ENCODE measurements at places on chromosomes 16 and 17.

- DNase-seq, result no peak
These were observed 943 bp downstream of the CNTROB start for GRCh38 chr17:7932949-7933348.

- no peak for DNase-seq
These were observed 10.9 kb upstream of the RAB11FIP3 start for GRCh38 chr16:414395-415169.

DNA sequence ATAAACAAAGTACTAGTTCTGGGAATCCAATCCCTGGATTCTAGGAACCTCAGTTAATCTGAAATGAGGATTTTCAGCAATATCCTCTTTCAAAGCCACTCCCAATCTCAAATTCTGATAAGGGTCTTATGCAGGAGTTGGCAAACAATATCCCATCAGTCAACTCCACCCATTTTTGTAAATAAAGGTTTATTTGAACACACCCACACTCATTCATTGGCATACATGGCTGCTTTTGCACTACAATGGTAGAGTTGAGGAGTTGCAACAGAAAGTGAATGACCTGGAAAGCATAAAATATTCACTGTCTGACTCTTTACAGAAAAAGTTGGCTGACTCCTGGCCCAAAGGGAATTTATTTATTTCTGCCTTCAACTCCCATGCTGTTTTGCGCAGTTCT, 157.7 kb upstream of the CDH11 start:
- no peak for DNase-seq

DNA sequence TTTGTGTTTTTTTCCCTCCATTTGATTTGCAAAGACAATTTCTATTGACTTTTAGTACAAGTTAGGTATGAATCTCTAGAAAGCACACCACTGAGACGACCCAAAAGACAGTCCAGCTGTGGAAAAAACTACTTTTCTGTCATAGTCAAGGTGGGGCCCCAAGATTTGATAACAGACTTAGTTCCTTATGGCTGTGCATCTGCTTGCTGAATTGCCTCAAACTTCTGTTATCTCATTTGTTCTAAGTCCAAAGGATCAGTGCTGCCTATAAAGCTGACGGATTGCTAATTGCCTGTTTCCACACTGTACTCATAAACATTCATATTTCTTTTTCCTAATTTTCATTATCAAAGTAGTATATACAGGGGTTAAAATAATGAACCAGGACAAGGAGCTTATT, 180.8 kb downstream of the SPECC1 start:
- no peak for DNase-seq

DNA sequence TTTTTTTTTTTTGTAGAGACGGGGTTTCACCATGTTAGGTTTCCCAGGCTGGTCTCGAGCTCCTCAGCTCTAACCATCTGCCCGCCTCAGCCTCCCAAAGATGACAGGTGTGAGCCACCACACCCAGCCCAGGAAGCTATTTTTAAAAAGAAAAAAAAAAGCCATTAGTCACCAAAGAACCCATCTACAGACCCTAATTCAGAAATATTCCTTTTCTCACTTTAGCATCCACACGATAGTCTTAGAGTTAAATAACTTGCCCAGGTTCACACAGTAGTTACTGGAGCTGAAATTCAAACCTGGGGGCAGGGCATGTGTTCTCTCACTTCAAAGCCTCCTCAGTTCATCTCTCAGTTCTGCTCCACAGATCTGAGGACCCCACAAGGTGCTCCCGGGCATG, 70.3 kb upstream of the NOL11 start:
- no peak for DNase-seq

- no peak for DNase-seq
These were observed 4.6 kb downstream of the SMCR8 start for GRCh38 chr17:18319604-18320256.

DNA sequence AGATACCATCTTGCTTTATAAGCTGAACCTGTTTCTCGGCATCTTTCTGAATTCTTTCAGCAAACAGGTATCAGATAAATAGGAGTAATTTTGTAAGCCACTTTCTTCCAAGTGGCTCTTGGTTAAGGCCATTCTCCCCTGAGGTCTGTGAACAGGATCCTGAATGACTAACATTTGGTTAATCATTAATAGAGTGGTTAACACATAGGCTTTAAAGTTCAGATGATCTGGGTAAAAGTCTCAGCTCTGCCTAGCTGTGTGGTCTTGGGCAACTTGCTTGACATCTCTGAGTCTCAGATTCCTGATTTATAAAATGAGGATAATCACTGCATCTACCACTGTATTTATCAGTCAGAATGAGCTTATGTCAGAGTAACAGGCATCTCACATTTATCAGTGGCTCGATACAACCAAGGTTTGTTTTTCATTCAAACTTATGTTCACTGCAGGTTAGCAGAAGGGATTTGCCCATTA, 44.4 kb upstream of the ANKFN1 start:
- DNase-seq, result no peak

DNA sequence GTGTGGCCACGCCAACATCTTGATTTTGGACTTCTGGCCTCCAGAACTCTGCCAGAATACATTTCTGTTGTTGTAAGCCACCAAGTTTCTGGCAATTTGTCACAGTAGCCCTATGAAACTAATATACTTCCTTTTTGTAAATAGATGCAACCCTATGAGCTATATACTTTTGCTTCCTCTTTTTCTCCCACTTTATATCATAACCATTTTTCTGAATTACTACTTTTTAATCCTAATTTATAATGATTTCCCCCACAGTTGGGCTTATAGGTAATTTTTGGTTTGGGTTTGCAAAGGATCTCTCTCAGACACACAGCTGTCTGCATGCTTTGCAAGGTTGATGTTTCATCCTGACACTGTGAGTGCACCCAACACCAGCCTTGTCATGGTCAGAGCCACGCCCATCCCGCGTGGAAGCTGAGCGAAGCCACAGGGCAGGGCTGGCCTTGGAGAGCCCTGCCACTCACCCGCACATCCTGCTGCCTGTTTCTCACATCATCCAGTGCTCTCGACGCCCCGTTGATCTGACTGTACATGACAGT, 5.8 kb downstream of the TRIM25 start:
- no peak for DNase-seq

DNA sequence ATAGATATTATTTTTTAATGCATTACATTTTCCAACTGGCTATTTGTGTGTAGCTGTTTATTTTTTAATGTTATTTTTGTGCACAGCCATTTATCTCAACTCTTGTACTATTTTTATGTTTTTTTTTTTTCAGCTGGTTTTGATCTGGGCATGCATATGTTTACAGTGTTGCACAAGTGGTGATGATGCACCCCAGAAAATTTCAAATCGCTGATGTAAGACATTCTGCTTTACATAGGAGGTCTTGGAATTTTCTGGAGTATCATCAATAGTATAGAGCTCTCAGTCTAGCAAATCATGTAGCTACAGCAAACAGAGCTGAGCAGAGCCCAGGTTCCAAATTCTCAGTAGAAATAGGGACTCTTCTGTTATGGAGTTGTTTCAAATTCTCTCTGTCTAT, 30.2 kb downstream of the CACNG5 start:
- DNase-seq, result no peak

DNA sequence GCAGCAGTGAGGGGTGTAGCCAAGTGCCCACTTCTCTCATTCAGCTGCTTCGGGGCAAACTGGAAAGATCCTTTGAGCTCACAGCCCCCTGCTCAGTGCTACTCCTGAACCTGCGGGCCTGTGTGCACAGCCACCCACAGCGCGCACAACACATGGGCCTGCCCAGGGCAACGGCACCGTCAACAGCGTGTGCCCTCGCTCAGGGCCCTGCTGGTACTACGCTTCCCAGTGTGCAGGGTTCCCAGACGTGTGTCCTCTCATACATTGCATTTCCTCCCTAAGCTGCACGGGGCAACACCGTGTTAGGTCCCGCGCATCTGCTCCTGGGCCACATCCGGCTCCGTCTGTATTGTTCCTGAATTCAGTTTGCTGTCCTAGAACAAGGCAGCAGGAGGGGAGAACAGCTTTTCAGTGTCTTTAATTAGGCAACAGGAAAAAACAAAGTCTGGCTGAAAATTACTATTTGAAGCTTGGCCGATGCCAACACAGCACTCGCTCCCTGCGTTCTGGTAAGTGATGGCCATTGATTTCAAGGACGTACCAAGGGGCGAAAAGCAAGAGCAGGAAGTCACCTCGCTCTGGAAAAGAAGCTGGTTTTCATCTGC, 15.2 kb downstream of the MRM3 start:
- no peak for DNase-seq

DNA sequence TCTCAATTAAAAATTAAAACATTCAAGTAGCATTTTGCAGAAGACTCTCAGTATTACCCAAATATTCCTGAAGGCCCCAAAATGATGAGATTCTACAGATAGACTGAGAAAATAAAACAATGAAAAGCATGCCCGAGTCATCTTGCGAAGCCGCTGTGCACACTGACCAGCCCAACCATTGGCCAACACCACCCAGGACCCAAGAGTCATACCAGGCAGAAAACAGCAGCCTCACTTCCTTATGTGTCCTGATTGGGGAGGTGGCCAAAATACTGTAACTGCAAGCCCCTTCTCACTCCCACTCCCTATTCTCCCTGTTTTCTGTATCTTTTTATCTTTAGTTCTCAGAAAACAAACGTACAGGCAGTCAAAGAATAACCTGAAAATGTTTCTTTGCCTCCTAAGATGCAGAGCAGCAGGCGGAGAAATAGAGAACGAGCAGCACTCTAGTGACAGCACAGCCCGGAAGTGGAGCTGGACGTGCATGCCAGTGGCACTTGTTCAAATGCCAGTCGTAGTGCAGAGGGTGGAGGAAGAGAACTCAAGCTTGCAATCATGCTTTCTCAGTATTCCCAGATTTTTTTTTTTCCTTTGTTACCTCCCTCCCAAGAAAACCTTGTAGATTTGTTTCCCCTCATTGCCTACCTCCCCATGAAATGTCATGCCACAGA, 182.3 kb upstream of the SOX9 start:
- DNase-seq, result no peak

GRCh38 chr16:63530208-63530607, 1494.0 kb upstream of the CDH8 start:
- no peak for DNase-seq

- DNase-seq, result no peak
These were observed 168.6 kb upstream of the IRX3 start for GRCh38 chr16:54455030-54455725.

- no peak for DNase-seq
These were observed 231.2 kb downstream of the SEC14L1 start for GRCh38 chr17:77371888-77372443.

- DNase-seq, result no peak
These were observed 302.2 kb downstream of the C16orf95 start for GRCh38 chr16:87015021-87015420.

GRCh38 chr16:19681637-19682036, 36.4 kb downstream of the KNOP1 start:
- no peak for DNase-seq

DNA sequence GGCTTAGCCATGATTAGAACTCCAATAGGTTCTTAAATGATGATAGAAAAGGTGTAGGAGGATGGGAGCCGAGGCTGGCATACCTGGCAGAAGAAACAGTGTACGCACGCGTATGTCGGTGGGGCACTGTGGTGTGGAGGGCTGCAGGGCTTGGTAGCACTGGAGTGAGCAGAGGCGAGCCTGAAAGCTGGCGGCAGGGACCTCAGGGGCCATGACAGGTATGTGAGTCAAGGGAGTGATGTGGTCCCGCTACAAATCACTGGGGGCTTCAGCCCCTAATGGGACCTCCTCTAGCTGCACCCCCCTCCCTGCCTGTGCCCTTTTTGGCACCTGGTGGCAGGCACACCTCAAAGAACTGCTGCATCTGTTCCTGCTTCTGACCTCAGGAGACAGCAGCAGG, 67.3 kb downstream of the RAI1 start:
- DNase-seq, result no peak

DNA sequence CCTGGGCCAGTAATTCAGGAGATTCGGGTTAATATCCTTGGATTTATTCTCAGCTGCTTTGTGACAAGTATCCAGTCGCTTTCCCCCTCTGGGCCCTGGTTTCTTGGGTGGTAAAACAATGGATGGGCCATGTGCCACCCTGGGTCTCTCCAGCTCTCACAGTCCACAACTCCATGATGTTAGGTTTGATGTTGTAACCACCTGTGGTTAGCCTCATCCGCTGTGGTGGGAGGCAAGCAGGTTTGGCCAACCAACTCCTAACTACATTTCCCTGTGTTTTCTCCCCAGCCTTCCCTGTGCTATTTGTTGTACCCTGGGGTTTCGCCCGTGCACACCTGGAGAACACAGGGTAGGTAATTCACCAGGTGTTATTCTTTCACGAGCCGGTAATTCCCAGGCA, 35.1 kb downstream of the GLP2R start:
- no peak for DNase-seq

DNA sequence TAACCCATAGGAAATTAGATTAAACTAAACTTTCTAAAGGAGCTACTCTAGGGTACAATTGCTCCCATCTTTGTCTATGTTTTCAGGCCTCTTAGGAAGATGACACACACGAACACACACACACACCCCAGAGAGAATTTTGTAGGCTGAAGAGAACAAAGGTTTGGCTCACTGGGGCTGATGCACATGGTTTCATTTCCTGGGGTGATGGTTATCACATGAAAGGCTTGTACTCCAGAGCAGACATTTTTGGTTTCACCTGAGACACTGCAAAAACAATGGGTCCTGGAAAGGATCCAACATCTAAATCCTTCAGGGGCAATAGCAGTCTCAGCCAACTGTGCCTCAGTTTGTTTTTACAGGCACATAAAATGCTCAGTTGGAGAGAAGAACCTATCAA, 62.8 kb downstream of the GRB7 start:
- no peak for DNase-seq

- DNase-seq, result no peak
These were observed 50.0 kb downstream of the BEAN1 start for GRCh38 chr16:66477028-66477515.

DNA sequence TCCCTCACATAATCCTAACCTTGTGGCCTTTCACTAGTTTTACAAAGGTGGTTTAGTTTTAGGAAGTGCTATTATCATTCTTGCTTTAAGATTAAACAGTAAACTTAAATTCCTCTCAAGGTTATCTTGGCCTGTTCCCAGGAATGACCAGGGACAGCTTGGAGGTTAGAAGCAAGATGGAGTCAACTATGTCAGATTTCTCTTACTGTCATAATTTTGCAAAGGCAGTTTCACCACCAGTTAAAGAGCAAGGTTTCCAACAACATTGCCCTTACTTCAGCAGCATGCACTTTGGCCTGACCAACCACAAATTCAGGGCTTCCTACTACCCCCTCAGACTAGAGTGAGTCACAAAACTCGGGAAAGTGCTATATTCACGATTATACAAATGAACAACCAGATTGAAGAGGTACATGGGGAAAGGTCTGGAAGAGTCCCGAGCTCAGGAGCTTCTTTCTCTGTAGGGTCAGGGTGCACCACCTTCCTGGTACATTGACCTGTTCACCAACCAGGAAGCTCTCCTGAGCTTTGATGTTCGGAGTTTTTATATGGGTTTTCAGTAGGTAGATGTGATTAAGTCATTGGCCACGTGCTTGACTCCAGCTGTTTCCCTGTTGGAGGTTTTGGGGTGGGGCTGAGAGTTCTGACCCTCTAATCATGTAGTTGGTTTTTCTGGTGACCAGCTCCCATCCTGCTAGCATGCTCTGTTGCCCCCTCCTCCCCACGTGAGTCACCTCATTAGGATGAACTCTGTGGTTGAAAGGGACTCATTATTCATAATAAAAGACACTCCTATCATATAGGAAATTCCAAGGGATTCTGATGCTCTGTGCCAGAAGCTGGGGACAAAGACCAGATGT, 19.4 kb downstream of the RHOT1 start:
- no peak for DNase-seq

GRCh38 chr17:44400226-44400847, 10.9 kb upstream of the ITGA2B start:
- DNase-seq, result no peak

- DNase-seq, result no peak
These were observed 7.1 kb downstream of the COL1A1 start for GRCh38 chr17:50194140-50194933.

Data from stimulated activated CD4-positive, alpha-beta T cell treated with anti-CD3 and anti-CD28 coated beads, Interleukin-15, amount 100 ng/mL, for 1 hour (primary cell).